ENCODE measurements at places on chromosomes 16 and 17. TPM values are rescaled to one million over a fixed set of nuclear protein-coding genes. Genes with fewer than 3 reads are reported as not detected.

The CFAP20 gene
- 34.5 TPM for total RNA-seq

The HAS3 gene
- 0.32 TPM for total RNA-seq

The KRT12 gene
- not detected for total RNA-seq

The EDC4 gene
- total RNA-seq: 60.6 TPM

The CCL16 gene
- total RNA-seq: not detected
